Stimulated activated CD8-positive, alpha-beta memory T cell treated with anti-CD3 and anti-CD28 coated beads, Interleukin-4, amount 100 ng/mL, for 48 hours (primary cell): ENCODE measurements at places on chromosomes 12 and 14.

GRCh38 chr14:68566075-68566474 lies 226.8 kb downstream of the ZFP36L1 start:
- no peak for DNase-seq

DNA sequence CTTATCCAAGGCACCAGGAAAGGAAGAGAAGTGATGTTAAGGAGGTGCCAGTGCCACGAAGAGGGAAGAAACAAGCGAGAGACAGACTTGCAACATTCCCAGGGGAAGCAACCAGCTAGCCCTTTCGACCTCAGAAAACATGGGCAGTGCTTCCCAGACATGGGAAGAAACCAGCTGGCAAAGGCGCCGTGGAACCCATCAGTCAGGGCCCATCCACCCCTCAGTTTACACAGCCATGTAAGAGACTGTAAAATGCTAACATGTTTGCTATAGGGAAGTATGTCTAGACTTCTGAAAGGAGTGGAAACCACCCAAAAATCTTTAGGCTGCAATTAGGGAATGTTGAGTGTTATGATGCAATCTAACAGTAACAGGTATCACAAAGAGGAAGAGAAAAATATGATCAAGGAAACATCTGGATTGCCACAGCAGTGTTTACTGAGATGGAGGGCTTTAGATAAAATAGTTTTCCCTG lies 26.3 kb downstream of the ANAPC5 start:
- no peak for DNase-seq

GRCh38 chr12:111166779-111167540 lies 201.9 kb downstream of the PHETA1 start:
- DNase-seq = no peak

DNA sequence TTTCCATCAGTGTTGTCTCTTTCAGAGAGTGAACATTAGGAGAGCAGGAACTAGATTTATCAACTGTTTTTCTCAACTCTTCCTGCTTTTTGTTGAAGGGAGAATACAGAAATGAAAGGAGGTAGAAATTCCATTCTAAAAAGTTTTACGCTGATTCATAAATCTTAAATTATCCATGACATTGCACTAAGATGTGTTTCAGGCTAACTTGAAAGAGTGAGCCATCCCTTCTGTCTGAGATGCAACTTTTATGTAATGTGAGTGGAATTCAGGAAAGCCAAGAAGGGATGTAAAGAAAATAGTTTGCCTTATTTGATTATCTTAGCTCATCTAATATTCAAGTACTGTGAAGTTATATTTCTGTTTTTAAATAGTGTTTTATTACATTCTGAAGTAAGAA lies 349.5 kb upstream of the RGS6 start:
- no peak for DNase-seq

DNA sequence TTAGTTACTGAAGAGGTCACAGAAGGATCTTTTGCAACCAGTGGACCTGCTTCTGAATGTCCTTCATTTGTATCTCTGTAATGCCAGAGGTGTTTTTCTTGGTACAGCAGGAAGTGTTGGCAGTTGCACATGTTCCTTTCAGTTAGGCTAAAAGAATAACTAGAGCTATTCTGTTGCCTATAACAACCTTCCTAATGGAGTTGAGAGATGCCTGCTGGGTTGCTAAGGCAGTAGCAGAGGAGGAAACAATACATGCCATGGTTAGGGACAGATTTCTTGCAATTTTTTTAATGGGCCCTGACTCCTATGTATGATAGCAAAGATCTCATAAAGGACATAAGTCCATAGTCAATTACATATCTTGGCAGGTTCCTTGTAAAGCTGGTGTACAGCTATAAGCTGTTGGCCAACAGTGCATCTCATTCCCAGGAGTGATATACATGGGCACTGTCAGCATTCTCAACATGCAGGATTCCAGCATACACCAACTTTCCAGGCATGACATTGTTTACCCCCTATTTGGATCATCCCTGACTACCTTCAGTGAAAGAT lies 556.6 kb downstream of the CCER1 start:
- DNase-seq = no peak

GRCh38 chr12:53425515-53426150 lies 2.0 kb downstream of the AMHR2 start:
- no peak for DNase-seq

DNA sequence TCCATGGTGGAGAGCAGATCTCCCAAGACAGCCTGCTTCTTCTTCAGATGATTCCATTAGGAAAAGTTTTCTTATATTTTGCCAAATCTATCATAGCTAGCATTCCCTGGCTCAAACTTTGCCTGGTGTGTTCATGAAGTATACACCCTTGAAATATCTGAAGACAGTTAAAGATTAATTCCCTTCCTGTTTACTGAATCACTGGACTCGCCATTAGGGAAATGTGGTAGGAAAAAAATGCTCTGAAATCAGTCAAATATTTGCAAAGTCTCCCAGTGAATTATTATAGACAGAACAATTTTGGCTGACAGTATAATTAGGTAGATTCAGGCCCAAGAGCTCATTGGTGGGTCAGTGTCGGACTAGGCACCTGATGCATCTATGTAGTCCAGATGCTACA lies 86.5 kb downstream of the PDZRN4 start:
- DNase-seq = no peak
